Smooth muscle cell of the brain vasculature (primary cell): ENCODE measurements at places on chromosomes 3 and 15.
A peak's percentile ranks its signal among the peaks of the same experiment; 100 is the strongest.

DNA sequence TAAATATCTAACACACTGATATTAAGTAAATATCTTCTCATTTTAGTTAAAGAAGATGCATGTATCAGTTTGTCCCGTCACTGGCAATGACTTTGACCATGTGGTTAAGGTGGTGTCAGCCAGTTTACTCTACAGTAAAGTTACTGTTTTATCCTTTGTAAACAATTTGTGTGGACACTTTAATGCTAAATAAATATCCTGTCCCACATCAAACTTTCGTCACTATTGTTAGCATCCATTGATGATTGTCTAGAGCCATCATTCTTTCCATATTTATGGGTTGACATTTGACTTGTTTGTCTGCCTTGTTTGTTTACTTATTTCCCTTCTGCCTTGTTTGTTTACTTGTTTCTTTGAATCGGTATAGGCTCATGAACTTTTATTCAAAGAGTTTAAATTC lies 11.0 kb upstream of the GPD1L start:
- no peak for DNase-seq

- peak; percentile 24 for DNase-seq
Measured at GRCh38 chr3:136819392-136819730, 435 bp downstream of the SLC35G2 start.

DNA sequence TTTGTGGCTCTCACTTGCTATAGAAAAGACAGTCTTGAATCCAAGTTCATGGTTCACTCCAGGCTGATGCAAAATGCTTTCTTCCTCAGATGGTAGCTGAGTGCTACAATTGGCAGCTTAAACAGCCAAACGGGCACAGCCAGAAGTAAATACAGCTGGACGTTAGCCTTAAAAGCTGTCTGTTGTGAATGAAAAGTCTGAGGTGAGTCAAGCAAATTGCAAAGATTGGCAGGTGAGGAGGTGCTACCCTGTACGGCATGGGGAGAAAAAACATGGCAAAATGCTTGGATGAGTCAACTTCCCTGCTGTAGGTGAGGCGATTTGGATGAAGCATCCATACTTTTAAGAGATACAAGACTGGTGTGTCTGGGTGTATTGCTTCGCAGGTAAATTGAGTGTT lies 40.5 kb downstream of the IL5RA start:
- DNase-seq: no peak

DNA sequence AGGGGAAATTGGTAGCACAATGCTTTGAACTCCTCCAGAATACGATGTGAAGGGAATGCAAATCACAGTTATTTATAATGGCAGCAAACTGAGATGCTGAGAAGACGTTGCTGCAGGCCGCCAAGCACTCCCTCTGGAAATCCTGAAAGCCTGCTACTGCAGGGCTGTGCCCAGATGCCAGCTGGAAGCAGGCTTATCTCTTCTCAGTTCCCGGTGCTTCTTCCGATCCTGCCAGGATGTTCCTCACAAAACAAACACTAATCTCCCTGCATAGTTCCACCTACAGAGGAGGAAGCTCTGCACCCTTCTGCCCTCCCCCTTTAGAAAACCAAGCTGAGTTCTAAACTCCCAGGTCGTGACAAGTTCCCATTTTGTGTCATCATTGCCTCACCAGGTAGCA lies 201.7 kb upstream of the BCL6 start:
- DNase-seq: no peak

GRCh38 chr3:54660714-54661132 lies 267.1 kb downstream of the LRTM1 start:
- no peak for DNase-seq

GRCh38 chr3:141767066-141767465 lies 3.9 kb downstream of the GRK7 start:
- DNase-seq: no peak

- no peak for DNase-seq
Measured at GRCh38 chr3:157931517-157931916, 174.7 kb downstream of the SHOX2 start.

DNA sequence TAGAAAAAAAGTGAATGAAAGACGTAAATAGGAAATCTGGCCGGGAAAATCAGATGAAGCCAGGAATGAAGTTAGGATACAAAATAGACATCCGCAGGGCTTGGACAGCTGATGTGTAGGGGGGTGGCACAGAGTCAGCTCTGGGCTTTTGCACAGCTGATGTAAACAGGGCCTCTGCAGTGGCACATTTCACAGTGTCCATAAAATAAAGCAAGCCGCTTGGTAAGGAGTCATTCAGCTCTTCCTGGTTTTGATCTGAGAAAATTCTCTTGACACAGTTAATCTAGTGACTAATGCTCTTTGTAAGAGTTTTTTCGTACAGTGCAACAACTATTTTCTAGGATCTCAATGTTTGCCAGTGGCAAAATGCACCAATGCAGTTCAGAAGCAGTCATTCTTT lies 153.3 kb downstream of the USP13 start:
- DNase-seq: no peak

GRCh38 chr3:81861593-81861992 lies 100.1 kb upstream of the GBE1 start:
- no peak for DNase-seq

DNA sequence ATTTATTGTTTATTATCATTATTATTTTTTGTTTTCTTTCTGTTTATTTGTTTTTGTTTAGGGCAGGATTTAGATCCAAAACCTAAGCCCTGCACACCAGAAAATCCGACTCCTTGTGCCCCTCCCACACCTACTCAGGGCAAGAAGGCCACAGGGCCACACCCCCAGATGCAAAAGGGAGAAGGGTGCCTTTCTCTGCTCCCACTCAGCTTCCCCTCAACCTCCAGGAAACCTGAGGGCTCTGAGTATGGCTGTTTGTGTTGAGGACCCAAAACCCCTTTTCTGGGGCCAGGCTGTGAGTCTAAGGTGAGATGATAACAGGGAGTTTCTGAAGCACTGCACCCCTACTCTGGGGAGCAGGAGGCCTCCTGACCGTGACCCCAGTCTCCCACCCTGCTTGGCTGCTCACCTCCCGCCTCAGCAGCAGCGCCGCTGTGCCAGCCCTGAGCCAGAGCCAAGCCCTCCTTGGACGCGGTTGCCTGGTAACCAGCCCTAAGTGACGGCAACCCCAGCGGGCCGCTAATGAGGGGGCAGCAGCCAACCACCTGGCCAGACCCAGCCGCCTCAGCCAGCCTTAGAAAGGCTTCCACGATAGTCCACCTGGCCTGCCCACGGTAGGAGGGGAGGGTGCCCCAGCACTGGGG lies 6.4 kb upstream of the C15orf39 start:
- DNase-seq: no peak

DNA sequence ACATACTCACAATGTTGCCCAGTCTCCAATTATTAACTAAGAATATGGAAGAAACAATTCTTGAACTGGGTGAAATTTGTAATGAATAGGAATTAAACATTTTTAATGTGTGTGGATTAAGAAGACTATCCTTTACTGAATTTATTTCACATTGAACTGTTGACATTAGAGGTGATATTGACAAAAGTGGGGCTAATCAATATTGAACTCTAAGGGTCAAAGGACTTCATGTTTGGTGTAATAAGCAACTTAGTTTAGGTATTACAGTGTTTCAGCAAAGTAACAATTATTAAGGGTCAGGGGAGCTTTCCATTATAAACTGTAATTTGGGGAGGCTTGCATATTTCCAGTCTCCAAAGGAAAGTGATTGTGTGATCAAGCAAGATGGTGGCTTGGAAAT lies 16.2 kb upstream of the NANOGP8 start:
- no peak for DNase-seq

GRCh38 chr3:132445817-132446216 lies 28.5 kb downstream of the DNAJC13 start:
- DNase-seq: no peak

DNA sequence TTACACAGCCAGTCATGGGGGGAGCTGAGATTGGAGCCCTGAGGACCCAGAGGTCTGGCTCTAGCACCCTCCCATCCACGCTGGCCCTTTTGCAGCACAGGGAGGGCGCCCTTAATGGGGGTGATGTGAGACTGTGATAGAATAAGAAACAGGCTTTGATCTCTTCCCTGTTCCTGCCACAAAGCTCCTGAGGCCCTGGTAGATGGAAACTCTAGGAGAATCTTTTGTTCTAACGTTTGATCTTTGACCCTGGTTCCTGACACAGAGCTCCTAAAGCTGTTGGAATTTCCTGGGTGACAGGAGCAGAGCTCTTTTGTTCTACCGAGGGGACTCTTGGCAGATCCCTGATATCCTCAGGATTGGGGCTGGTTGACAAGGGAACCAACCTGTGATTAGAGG lies 1.2 kb upstream of the UROC1 start:
- DNase-seq: no peak

- DNase-seq: no peak
Measured at GRCh38 chr3:43958973-43959372, 268.2 kb downstream of the ABHD5 start.

GRCh38 chr15:63908281-63908680 lies 74.5 kb upstream of the HERC1 start:
- no peak for DNase-seq

DNA sequence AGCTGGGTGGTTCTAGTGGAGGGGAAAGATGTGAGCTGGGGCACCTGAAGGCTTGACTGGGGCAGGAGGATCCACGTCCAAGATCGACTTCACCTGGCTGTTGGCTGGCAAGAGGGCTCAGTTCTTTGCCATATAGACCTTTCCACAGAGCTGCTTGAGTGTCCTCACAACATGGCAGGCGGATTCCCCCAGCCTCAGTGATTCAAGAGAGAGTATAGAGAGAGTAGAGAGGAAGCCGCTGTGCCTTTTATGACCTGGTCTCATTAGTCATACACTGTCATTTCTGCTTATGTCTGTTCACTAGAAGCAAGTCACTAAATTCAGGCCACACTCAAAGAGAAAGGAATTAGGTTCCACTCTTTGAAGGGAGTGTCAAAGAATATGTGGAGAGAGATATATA lies 101.6 kb downstream of the APBA2 start:
- DNase-seq: no peak

GRCh38 chr3:174162550-174162949 lies 696.6 kb upstream of the NAALADL2 start:
- DNase-seq: no peak

- DNase-seq: no peak
Measured at GRCh38 chr3:120661106-120661905, 20.7 kb downstream of the HGD start.

- DNase-seq: no peak
Measured at GRCh38 chr15:25731411-25731810, 131.7 kb downstream of the ATP10A start.

DNA sequence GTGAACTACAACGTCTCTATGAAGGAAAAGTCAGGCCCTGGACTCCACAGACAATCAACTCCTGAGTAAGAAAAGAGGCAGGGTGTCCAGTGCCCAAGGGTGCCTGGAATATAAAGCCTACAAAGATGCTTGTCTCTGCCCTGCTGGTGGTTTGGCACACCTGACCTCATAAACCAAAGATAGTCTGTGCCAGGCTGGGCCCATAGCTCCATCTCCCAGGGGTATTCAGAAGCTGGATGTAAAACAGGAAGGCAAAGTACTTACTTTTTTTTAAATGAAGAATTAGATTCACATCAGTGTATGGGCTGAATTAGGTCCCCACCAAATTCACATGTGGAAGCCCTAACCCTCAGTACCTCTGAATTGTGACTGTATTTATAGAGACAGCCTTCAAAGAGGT lies 66.6 kb upstream of the HERC1 start:
- DNase-seq: no peak

DNA sequence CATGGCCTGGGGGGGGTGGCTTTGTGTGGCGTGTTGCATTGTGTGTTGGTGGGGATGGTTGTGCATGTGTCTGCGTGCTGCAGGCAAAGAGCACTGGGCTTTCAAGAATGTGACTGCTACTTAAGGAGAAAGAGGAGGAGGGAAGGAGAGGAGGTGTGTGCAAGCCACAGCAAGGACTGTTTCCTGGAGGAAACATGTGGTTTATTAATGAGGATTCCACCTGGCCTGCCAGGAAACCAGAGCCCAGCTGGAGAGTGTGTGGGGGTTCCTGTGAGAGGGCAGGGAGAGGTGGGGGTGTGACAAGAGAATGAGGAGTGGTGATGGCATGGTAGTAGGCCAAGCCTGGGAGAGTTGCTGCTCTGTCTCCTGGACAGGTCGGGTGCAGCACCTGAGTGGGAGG lies 258.1 kb upstream of the ROPN1 start:
- no peak for DNase-seq

- no peak for DNase-seq
Measured at GRCh38 chr3:114418724-114419543, 125.1 kb downstream of the TIGIT start.

DNA sequence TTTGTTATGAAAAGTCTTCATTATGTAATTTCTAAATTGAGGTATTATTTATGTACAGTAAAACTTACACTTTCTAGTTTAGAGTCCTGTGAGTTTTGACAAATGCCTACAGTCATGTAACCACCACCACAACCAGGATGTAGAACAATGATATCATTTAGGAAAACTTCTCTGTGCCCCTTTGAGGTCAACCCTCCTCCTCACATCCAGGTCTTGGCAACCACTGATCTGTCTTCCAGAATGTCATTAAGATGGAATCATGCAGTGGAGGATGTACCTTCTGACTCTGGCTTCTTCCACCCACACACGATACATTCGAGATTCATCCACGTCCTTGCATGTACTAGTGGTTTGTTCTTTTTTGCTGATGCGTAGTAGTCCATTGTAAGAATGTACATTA lies 23.2 kb downstream of the MINAR1 start:
- DNase-seq: no peak

GRCh38 chr3:64382153-64382552 lies 156.9 kb upstream of the PRICKLE2 start:
- no peak for DNase-seq

- DNase-seq: no peak
Measured at GRCh38 chr15:39094116-39094515, 486.8 kb upstream of the THBS1 start.

- DNase-seq: no peak
Measured at GRCh38 chr3:107384907-107385306, 7.7 kb downstream of the CCDC54 start.

DNA sequence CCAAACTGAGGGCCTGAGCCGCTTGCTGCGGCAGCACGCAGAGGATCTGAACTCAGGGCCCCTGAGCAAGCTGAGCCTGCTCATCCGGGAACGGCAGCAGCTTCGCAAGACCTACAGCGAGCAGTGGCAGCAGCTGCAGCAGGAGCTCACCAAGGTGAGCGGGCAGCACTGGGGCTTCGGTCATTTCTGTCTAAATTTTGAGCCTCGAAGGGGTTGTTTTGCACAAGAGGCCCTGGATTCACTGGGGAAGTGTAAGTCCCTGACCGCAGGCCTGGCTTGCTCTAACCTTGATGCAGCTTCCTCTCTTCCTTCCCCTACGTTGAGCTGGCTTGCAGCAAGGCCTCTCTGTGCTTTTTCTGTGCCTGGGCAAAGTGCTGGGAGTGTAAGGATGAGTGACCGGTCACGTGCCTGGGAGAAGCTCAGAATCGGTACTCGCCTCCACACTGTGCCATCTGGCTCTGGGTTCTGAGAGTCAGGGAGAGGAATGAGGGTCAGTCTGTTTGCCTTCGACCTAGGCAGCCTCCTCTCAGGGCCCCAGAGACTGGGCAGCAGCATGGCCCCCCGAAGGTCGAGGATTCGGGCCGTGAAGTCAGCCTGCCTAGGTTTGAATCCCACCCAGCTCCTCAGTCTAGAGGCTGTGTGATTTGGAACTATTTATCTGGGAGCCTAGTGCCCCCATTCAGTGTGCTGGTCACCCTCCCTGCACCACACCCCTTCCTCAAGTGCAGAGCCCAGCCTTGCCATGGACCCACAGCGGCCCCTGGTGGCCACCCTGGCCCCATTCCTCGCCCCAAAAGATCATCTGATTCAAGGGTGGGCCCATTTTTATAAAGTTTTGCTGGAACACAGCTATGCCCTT lies 1.4 kb downstream of the FES start:
- no peak for DNase-seq

GRCh38 chr15:62186578-62186977 lies 21.5 kb upstream of the C2CD4B start:
- no peak for DNase-seq
